Pons (tissue), 1 donor: ENCODE measurements at places on chromosomes 16 and 17.
A peak's percentile ranks its signal among the peaks of the same experiment; 100 is the strongest.

GRCh38 chr16:8818504-8819270 is 21.0 kb downstream of the PMM2 start:
- no peak for DNase-seq

DNA sequence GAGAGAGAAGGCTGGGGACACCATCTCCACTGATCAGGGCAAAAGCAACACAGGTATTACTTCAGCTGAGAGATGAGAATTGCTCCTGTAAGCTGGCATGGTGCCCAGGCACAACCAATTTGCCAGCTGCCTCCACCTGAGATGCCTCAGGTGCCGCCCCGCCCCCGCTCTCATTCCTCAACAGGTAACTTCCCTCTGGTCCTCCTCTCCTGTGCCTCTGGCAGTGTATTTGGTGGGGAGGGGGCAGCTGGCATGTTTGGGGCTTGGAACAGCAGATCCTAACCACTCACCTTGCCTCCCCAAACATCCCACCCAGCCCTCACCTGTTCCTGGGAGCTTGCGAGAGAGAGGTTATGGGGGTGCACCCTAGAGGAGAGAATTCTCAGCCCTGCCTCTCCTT is 2.9 kb upstream of the SRCIN1 start:
- no peak for DNase-seq

DNA sequence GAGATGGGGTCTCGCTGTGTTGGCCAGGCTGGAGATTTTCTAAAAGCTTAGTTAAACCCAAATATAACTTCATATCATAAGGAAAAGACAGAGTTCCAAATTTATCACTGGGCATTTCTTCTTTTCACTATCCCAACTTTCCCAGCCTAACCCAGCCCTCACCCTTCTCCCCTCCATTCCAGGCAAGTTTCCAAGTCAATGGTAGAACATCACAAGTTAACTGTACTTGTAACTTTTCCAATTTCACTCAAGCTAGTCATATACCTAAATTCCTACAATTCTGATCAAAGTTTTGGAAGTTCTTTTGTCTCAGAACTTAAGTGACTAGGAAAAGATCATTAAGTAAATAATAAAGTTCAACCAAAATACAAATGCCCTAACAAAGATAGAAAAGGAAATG is 61.2 kb downstream of the USP32 start:
- no peak for DNase-seq

DNA sequence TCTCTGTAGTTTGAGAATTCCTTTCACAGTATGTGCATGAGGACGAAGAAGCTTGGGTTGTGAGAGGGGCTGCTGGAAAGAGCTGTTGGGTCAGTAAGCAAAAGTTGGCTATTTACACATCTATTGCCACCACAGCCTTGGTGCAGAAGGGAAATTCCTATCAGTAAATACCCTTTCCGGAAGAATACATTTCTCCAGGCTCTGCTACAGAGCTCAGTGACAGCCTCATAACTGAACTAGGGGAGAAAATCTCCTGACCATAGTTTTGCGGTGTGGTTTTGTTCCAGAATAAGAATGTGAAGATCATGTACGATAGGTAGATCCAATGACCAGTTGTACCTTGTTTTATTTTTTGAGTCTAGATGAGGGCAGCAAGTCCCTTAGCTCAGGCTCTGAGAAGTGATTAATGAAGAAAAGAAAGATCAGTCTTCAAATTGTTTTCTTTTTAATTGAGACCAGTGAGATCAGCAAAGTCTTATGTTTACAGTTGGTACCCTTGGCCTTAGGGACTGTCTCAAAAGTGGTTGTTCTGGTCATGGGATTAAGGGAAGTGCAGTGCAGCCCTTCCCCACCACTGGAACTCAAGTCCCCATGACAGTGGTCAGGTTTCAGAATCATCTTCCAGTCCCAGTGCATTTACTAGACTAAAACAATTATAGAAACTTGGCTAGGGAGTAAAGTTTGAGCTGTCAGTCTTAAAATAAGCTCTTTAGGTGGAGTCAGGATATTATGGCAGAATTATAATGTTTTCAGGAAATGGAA is 123.5 kb downstream of the PHKB start:
- no peak for DNase-seq

DNA sequence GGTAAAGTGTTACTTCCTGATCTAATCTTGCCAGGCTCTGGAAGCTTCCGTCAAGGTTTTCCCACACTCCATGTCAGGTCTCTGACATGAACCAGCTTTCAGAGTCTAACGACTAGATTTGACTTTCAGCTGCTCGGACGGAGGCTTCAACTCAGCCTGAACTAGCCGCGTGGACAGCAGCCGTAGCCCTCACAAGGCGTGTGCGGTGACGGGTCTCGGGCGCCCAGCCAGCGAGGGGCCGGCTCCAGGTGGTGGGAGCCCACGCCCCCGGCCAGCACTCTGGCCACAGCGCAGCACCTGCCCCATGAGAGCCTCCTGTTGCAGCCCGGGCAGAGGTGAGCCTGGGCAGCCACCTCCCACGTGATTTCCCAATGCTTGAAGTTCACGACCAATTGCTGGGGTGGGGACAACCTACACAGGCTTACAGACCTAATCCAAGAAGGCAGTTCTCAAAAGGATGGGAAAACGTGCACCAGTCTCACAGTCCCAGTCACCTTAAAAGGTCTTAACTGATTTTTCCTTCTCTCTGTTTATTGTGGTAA is 45.5 kb downstream of the TBC1D16 start:
- no peak for DNase-seq

DNA sequence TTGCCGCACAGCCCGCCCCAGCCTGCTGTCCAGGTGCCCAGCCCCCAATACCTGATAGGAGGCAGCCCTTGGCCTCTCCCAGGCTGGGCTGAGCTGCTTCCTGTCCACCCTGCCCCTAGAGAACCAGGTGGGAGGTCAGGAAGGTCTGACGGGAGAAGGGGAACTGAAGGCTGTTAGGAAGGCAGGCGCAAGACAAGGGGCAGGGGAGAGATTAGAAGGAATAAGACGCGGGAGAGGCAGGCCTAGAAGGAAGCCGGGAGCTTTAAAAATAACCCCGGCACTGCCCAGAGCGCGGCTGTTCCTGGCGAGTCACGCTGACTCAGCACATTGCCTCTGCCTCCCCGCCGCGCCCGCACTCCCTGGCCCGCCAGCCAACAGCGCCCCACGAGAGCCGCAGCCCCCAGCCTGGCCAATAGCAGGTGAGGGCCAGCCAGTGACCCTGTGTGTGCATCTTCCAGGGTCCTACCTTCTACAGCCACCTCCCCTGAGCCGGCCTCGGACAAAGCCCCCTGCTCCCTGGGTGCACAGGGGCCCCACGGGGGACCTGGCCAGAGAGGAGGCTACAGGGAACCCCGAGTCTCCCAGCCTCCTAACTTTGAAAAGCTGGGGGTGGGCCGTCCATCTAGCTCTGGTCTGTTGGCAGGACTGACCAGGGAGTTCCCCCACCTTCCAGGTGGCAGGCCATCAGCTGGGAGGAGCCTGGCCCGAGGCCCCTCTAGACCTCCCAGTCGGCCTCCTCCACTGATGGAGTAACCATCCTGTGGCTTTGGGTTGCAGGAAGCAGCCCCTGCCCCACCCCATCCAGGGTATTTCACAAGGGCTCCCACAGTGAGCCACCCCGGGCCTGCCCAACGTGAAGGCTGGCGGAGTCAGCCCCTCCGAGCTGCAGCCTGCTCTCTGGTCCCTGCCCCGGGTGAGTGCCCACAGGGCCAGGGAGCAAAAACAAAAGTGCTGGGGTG is 4.0 kb downstream of the MAFG start:
- DNase-seq, result no peak

- no peak for DNase-seq
These were observed 68.9 kb downstream of the ZNF423 start for GRCh38 chr16:49786926-49787557.

DNA sequence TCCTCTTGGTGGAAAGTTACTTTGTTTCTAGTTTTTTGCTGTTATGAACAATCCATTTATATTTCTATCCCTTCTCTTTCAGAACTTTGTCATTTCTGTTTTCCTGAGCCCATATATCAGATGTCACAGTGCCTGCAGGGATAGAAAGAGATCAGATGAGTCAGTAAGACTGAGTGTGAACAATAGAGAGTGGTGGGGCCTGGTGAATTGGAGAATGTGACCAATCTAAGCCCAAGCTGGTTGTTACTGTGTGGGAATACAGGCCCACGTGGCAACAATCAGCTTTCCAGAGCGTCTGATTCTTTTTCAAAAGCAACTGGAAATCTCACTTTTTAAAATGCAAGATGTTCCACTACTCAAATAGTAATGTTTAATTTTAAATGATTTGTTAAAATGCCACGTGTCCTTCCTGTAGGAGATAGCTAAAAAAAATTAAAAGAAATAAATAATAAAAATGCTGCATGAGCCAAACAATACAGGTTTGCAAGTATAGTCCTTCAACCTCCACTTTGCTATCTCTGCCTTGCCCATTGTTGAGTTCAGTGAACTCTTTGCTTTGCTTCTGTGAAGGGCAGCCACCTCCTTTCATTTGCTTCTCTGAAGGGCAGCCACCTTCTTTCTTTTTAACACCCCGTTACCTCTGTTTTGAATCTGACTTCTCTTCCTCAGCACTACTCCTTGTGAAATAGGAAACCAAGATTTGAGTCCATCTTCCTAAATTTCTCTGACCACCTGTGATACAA is 9.6 kb downstream of the DCTN5 start:
- peak; percentile 13 for DNase-seq

GRCh38 chr17:17416007-17416399 is 60.8 kb upstream of the MED9 start:
- peak; percentile 76 for DNase-seq

- peak; percentile 83 for DNase-seq
These were observed 224.4 kb downstream of the PRKCA start for GRCh38 chr17:66526827-66527226.

DNA sequence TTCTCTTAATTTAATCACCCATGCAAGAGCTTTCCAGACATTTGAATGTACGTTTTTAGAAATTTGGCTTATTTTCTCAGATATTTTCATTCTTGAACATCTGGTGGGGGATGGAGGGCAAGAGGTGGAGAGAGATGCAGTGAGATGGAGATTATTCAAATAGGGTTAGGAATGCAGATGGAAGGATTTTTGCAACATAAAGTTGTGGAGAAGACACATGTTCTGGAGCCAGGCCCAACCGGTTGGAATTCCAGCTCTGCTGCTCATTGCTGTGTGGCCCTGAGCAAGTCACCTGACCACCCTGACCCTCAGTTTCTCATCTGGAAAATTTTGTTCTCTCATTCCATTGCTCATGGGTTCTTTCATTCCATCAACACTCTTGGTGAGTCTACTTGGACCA is 66.9 kb downstream of the IRX3 start:
- no peak for DNase-seq

- DNase-seq, result peak; percentile 51
These were observed 43.7 kb upstream of the TNRC6A start for GRCh38 chr16:24685539-24686432.

GRCh38 chr16:17591655-17592405 is 121.1 kb upstream of the XYLT1 start:
- DNase-seq, result no peak

DNA sequence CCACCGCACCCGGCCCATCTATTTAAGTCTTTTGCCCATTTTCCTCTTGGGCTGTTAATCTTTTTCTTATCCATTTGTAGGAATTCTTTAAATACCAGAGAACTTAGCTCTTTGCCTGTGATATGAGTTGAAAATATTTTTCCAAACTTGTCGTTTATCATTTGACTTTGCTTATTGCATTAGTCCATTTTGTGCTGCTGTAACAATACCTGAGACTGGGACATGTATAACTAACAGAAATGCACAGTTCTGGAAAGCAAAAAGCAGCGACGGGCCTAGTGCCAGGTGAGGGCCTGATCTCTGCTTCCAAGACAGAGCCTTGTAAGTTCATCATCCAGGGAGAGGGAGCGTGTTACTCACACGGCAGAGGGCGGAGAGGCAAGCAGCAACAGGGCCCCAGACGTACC is 25.6 kb upstream of the BHLHA9 start:
- DNase-seq, result no peak
